ENCODE measurements at places on chromosomes 2 and 18.

DNA sequence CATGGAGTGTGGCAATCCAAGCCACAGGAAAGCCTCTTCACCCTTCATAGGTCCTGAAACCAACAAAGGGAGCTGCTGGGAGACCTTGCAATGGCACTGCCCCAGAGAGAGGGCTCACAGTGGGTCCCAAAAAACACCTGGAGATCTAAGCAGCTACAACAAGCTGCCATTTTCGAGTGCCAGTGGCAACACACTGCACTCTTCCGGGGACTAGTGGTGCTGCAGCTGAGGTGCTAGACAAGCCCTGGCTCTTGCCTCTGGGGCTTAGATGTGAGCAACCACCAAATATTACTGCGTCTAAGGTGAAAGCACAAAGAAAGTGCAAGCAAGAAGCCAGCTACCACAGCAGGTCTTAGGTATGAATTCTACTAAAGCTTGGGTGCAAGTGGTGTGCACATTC is 192.9 kb downstream of the NOL4 start:
- DNase-seq = no peak

DNA sequence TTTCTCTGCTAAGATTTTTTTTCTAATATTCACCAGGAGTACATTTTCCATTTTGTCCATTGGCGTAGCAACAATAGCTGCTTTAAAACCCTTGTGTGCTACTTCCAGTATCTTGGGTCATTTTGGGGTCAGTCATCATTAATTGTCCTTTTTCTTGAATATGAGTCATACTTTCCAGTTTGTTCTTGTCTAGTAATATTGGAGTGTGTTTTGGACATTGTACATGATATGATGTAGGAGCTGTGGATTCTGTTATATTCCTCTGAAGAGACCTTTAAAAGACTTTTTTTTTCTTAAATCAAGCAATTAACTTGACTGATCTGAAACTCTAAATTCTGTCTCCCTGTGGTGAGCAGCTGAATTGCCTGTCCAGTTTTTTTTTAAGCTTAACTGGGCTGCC is 40.8 kb downstream of the AGPS start:
- no peak for DNase-seq

DNA sequence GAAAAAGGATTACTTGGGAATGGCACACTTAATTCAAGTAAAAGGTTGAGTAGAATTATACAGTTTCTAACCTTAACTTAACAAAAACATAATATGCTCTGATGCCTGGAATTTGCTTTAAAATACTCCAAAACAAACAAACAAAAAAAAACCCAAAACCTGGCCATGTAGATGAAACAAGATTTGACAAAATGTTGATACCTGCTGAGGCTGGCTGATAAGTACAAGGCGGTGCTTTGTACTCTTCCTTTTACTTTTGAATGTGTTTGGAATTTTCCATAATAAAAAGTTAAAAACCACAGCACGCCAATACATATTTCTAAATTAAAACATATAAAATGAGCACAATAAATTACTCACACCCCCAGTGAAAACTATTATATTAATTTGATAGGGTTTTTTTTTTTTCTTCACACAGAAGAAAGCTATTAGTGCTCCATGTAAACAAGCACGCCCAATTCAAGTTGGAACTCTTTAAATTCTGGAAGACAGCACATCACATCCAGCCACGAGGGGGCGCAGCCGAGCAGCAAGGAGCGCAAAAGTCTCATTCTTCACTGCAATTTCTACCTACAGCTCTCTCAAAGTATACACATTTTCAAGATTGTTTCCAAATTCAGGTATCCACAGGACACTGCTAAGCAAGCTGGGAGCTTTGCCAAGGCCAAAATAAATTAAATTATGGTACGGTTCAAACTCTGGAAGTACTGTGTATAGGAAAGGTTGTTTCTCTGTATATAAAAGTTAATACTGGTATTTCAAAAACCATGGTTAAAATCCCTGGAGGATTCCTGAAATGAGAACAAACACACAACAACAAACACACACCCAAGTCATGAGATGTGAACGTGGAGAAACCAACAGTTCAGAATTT is 7.5 kb downstream of the SERTAD2 start:
- peak; percentile 81 for DNase-seq

- no peak for DNase-seq
Measured at GRCh38 chr2:207206011-207206410, 40.3 kb upstream of the KLF7 start.

DNA sequence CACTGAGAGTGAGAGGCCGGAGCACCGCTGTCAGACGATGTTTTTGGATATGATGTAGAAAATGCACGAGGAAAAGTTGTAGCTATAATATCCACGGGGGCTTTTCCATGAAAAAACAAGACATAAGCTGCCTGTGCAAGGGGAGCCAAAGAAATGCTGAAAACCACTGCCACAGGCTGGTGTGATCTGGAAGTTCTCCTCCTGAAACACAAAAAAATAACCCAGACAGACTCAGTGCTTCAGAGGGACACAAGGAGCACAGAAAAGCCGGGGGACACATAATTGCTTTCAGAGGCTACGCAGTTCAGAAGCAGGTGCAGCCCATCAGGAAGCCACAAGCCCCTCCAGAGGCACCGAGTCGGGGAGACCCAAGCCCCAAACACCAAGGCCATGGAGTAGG is 98.2 kb downstream of the ZNF516 start:
- DNase-seq = no peak

GRCh38 chr18:79697976-79698375 is 18.4 kb downstream of the CTDP1 start:
- DNase-seq = no peak

GRCh38 chr18:55152801-55153200 is 193.5 kb upstream of the CCDC68 start:
- no peak for DNase-seq

GRCh38 chr18:32355896-32356295 is 114.8 kb downstream of the GAREM1 start:
- DNase-seq = no peak

GRCh38 chr18:48548921-48549320 is 10.1 kb downstream of the CTIF start:
- no peak for DNase-seq

- DNase-seq = no peak
Measured at GRCh38 chr18:43393174-43393573, 115.9 kb upstream of the SYT4 start.

GRCh38 chr2:146826388-146826787 is 1018.4 kb upstream of the ACVR2A start:
- DNase-seq = no peak

GRCh38 chr2:132387126-132387525 is 29.5 kb upstream of the GPR39 start:
- no peak for DNase-seq

GRCh38 chr2:218776488-218776887 is 5.5 kb upstream of the CYP27A1 start:
- no peak for DNase-seq

GRCh38 chr2:218871345-218872302 is 9.0 kb upstream of the WNT10A start:
- DNase-seq = no peak

DNA sequence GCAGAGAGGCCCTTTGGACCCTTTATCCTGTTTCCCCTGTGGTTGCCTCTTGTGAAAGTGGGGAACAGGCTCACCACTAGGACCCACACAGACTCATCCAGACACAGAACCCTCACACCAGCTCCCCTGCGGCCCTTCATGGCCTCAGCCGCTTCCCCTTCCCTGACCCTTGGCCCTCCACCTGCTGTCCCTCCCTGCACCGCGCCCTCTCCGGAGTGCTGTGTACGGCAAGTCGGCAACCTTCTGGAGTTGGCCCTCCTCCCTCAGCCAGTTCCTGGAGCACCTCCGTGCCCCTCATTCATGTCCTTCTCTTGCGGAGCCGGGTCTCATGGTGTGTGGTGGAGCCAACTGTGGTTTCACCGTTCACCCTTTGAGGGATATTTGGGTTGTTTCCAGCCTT is 44.0 kb downstream of the CTDP1 start:
- no peak for DNase-seq

GRCh38 chr2:222769446-222769845 is 91.4 kb upstream of the ACSL3 start:
- DNase-seq = no peak

GRCh38 chr2:74095632-74096031 is 52.1 kb downstream of the BOLA3 start:
- no peak for DNase-seq

DNA sequence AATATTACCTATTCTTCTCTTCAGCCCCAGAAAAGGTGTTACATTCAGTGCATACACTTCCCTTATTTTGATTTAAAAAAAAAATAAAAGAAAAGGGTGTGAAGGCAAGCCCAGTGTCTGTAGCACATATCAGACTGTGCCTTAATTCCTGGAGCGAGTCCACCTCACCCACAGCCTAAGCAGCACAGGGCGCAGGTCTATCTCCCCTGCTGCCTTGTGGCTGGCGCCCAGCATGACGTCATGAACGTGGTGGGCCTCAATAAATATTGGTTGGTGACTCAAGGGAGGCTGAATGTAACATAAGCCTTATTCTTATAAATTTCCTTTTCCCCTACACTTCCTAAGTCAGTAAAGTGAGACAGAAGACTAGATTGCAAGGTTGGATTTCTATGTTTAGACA is 26.4 kb downstream of the ST3GAL5 start:
- no peak for DNase-seq

DNA sequence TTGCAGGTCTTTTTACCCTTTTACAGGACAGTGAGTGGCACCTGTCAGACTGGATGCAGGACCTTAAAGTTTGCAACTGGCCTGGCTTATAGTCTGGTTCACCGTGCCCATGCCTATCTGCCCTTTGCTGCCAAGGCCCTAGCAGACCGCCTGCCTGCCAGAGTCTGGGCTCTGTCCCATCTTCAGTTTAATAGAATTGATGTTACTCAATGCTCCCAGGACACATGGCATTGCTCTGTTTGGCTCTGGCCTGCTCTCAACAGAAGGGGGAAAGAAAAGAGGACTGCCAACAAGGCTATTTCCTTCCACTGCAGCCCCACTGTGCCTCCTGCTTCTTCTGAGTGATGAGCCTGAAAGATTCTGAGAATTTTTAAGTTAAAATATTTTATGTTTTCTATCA is 25.6 kb upstream of the TMEM178A start:
- DNase-seq = no peak

- DNase-seq = no peak
Measured at GRCh38 chr2:206869824-206870495, 69.4 kb upstream of the CPO start.

GRCh38 chr2:15331787-15332186 is 229.3 kb downstream of the NBAS start:
- DNase-seq = no peak

DNA sequence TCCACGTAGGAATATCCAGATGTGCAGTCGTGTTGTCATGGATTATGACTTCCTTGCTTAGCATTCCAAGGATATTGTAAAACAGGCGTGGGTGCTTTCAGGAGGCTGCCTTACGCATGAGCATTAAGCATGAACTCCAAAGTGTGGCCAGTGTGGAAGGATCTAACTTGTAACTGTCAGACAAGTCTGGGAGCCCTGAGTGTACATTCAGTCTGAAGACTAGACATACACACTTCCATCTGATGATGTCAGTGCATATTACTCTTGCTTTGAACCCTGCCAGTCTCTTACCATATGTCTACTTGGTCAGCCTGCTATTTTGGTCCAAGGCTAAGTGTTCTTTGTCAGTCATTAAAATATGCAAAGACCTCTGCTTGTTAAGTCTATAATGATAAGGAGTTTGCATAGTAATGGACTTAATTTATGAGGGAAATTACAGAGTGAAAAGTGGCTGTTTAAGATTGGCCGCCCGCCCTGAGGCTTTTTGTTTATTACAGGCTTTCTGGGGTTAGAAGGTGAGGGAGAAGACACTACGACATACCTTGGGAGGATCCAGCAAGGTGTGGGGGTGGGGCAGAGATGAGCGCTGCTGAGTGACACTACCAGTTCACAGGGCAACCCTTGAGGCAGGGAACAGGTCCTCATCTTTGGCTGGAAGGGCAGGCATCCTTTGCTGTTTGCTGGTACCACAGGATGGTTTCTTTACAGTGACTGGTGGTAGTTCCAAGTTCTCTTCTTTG is 48.3 kb downstream of the CABLES1 start:
- DNase-seq = no peak

DNA sequence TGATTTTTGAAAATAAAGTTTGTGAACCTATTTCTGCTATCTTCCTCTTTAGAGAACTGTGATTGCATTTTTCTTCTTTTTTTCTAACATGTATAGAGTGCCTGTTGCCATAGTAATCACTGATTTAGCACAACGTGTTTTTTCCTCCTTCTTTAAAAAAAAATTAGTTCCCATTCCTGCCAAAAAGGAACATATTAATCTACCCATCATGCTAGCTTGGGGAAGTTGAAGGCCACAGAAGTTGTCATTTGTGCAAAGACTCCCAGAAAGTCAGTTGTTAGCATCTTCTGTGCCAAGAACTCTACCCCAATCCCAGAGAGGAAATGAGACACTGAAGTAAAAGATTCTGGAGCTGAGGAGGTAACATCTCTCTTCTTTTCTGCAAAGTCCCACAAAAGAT is 57.3 kb downstream of the SLC8A1 start:
- no peak for DNase-seq

GRCh38 chr2:156602552-156602933 is 166.4 kb downstream of the GPD2 start:
- no peak for DNase-seq

GRCh38 chr2:83233781-83234180 is 1225.3 kb downstream of the SUCLG1 start:
- DNase-seq = no peak

GRCh38 chr2:28413152-28413898 is 20.7 kb downstream of the FOSL2 start:
- DNase-seq = no peak

DNA sequence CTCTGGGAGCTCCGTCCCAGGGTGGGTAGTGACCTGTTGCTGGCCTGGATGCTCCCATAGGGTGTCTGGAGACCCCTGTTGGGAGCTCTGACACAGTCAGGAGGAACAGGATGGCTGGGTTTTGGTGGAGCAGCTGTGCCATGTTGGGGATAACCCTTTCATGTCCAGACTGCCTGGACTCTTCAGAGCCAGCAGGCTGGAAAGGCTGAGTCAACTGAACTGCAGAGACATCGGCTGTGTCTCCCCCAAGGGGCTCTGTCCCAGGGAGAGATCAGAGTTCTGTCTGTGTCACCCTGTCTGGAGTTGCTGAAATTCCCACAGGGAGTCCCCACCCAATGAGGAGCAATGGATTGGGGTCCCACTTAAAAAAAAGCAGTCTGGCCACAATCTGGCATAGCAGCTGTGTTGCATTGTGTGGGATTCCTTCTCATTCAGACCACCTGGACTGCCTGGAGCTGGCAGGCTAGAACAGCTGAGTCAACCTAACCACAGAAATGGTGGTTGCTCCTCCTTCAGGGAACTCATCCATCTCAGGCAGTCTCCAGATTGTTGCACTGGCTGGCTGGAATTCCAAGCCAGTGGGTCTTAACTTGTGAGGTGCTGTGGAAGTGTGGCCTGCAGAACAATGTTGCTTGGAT is 37.2 kb downstream of the AGPS start:
- DNase-seq = no peak

DNA sequence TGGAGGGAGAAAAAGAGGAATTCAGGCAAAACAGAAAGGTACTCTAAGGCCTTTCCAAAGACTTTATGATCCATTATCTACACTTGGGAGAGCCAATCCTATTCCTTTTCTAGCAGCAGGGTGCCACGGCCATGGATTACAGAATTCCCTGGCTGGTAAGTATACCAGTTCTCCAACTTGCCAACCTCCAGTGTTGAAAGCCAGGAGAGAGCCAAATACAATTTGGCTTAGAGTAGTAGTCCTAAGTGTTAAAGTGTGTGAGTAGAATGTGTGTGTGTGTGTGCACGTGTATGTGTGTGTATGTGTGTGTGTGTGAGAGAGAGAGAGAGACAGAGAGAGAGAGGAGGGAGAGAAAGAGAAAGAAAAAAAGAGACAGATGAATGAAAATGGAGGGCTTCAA is 43.3 kb downstream of the WDPCP start:
- no peak for DNase-seq

Measured in neuronal stem cell (in vitro differentiated cells).